Adrenal gland (tissue), 19 donors: ENCODE measurements at places on chromosomes 6 and 20. TPM values are rescaled to one million over a fixed set of nuclear protein-coding genes. Genes with fewer than 3 reads are reported as not detected.

PRSS16 gene
- 0.78 TPM for total RNA-seq

ADGB gene
- not detected for total RNA-seq

AVP gene
- 0.74 TPM for total RNA-seq

DNA sequence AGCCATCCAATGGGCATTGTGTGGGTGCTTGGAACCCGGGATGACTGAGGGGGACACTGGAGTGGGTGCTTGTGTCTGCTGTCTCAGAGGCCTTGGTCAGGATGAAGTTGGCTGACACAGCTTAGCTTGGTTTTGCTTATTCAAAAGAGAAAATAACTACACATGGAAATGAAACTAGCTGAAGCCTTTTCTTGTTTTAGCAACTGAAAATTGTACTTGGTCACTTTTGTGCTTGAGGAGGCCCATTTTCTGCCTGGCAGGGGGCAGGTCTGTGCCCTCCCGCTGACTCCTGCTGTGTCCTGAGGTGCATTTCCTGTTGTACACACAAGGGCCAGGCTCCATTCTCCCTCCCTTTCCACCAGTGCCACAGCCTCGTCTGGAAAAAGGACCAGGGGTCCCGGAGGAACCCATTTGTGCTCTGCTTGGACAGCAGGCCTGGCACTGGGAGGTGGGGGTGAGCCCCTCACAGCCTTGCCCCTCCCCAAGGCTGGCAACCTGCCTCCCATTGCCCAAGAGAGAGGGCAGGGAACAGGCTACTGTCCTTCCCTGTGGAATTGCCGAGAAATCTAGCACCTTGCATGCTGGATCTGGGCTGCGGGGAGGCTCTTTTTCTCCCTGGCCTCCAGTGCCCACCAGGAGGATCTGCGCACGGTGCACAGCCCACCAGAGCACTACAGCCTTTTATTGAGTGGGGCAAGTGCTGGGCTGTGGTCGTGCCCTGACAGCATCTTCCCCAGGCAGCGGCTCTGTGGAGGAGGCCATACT is 49.4 kb downstream of the PYGB start:
- no peak for DNase-seq

- DNase-seq, result no peak
Observed at GRCh38 chr20:15818651-15819071, 754.6 kb downstream of the KIF16B start.

GRCh38 chr6:132464538-132465256 is 48.2 kb downstream of the STX7 start:
- no peak for DNase-seq

GRCh38 chr6:143733510-143733909 is 55.7 kb downstream of the PHACTR2 start:
- no peak for DNase-seq

DNA sequence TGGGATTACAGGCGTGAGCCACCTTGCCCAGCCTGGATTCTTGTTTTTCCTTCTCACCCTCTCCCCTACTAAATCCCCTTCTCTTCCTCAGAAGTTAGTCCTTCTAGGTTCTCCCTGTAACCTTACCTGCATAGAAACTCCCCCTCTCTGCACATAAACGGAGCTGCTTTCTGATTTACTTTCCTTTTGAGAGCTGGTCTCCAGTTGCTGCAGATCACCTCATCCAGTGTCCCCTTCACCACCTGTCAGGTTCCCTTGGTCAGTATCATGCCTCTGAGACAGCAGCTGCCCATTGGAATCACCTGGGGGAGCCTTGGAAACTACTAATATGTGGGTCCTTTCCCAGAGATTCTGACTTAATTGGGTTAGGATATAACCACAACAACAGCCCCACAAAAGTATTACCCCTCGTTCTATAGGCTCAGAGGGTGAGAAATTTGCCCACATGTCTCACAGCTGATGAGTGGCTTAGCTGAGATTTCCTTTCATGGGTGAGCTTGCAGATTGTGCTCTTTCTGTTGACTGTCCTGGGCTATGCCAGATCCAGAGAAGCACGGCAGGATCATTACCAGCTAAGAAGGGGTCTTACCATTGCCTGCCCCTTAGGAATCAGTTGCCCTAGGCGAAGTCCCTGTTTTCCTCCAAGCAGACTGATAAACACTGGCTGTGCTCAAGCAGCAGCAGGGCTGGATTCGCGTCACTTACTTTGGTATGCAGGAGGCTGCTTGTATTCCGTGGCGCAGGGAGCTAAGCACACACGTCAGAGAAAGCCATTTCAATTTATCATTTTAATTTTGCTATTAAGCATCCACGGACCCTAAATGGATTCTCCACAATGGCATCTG is 51.3 kb downstream of the AKAP12 start:
- peak; percentile 20 for DNase-seq

GRCh38 chr20:52569201-52569600 is 377.6 kb upstream of the ZFP64 start:
- DNase-seq, result no peak

DNA sequence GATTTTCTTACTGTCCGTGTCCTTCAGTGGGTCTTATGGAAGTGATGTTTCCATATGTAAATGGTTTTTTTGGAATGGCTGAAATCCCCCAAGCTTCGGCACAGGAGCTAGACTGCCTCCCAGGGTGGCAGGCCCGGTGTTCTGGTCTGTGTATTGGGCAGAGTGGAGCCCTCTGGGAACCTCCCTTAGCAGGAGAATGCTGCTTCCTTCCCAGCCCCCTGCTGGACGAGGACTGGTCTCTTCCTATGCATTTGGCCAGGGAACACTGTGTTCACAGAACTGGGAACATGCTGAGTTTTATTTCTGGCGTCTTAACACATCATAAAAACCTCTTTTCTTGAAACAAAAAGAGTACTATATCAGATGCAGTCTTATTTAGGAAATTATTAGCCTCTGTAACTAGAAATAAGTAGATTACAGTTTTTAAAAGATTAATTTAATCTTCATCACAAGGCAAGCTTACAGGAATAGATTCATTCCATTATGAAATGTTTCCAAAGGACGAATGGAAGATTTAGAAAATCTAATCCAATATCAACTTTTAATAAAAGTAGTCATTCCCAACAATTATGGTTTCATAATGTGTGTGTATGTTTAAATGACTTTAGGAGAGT is 56.6 kb downstream of the SYTL3 start:
- DNase-seq, result peak; percentile 55

GRCh38 chr6:108118359-108118724 is 43.8 kb upstream of the OSTM1 start:
- DNase-seq, result no peak

GRCh38 chr6:30684386-30685156 is 1.9 kb downstream of the PPP1R18 start:
- no peak for DNase-seq

DNA sequence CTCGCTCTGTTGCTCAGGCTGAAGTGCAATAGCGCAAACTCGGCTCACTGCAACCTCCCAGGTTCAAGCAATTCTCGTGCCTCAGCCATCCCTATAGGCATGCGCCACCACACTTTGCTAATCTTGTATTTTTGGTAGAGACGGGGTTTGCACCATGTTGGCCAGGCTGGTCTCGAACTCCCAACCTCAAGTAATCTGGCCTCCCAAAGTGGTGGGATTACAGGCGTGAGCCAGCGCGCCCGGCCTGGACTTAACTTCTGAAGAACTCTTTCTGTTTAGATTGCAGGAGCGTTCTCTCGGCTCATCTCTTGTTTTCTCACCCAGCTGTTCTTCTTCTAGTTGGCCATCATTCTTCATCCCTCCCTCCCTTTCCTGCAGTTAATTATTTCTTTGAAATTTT is 30.3 kb downstream of the GTF2H5 start:
- no peak for DNase-seq

GRCh38 chr6:128990915-128991314 is 108.0 kb downstream of the LAMA2 start:
- no peak for DNase-seq

DNA sequence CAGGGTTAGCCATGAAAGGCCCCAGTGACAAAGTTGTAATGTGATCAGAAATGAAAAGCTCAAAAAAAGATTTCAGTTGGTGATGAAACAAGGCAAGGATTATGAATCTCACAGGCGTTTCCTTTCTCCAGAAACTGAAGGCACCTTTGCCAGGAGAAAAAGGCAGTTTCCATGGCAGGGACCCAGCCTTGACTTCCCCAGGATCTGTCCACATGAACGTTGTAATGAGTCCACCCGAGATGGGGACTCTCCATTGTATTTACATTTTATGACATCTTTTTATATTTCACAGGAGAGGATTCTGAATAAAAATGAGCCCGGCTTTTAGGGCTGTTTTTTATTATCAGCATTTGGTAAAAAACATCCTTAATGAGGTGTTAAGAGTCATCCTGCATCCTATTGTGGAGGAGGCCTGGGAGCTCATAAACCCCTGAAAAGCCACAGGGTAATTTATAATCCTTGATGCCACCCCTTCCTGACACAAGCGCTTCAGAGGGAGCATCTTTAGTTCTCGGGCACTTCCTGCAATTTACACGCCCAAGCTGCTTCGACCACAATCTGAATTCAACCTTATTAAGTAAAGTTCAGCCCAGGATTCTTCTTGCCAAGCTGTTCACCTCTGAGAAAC is 74.1 kb upstream of the SALL4 start:
- DNase-seq, result no peak

GRCh38 chr6:17907406-17908229 is 79.8 kb downstream of the KIF13A start:
- peak; percentile 94 for DNase-seq

DNA sequence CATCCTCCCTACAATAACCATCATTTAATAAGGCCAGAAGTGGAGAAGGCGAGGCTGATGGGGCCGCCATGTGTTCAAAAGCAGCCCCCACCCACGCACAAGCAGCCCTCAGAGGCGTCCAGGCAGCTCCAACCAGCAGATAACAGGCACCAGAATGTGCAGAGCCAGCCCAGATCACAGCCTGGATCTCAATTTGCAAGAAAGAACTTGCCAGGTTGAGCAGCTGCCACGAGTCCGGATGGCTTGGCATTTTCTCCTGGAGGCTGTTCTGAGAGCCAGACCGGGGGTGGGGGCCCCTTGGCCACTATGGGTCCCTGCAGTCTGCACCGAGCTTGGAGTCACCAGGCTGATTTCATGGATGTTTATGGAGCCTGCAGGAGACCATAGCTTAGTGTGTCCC is 338.1 kb downstream of the PREX1 start:
- DNase-seq, result no peak

DNA sequence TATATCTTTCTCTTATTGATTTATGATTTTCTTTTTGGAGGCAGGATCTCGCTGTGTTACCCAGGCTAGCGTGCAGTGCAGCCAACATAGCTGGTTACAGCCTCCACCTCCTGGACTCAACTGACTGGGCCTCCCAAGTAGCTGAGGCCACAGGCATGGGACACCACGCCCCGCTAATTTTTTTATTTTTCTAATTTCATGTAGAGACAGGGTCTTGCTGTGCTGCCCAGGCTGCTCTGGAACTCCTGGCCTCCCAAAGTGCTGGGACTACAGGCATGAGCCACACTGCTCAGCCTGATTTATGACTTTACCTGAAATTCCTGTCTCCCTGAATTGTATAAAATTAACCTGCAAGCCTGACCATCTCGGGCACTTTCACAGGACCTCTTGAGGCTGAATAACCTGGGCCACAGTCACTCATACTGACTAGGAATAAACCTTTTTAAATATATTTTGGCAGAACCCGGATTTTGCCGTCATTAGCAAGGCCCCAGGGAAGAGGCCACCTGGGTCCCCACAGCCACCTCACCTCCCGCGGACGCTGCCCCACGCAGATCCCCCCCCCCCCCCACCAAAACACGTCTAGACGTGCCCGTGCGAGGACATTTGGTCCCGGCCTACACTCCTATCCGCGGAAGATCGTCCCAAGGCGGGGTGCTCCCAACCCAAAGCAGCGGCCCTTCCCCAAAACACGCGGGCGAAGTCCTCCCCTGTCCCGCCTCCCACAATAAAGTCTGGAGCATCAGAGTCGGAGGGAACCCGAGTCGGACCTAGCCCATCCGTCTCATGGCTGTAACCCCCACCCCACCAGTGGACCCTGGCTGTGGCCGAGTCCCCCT is 902 bp downstream of the ZNF337 start:
- no peak for DNase-seq
